A549 treated with dexamethasone at 1 μM for 4 hours (cell line): ENCODE measurements at places on chromosomes 3 and 15. TPM values are rescaled to one million over a fixed set of nuclear protein-coding genes. Genes with fewer than 3 reads are reported as not detected.

Gene FAM81A
- 9.7 to 14.8 TPM (median 13.1 TPM) in 5 replicates for total RNA-seq

Gene C3orf38
- total RNA-seq, result 18.6 to 20.9 TPM (median 20.5 TPM) in 5 replicates

Gene GPR87
- total RNA-seq, result 2.1 to 2.9 TPM (median 2.4 TPM) in 5 replicates

Gene FBXW12
- not detected in 5 replicates for total RNA-seq

Gene CAV3
- 0.06 to 0.18 TPM in 2 of 5 replicates, not detected in the others for total RNA-seq

Gene SEMA4B
- total RNA-seq, result 51.9 to 80.6 TPM (median 71.1 TPM) in 5 replicates

Gene FAM3D
- total RNA-seq, result not detected in 5 replicates

Gene STRIT1
- not detected in 5 replicates for total RNA-seq

Gene KIF15
- total RNA-seq, result 9.2 to 11.4 TPM (median 10.5 TPM) in 5 replicates

Gene CCR4
- total RNA-seq, result 0.04 to 0.05 TPM (median 0.05 TPM) in 4 of 5 replicates, not detected in the other

Gene PRR20G
- total RNA-seq, result 1.8 to 2.6 TPM (median 2.0 TPM) in 5 replicates

Gene CCRL2
- 0.08 to 0.11 TPM (median 0.09 TPM) in 4 of 5 replicates, not detected in the other for total RNA-seq

Gene WNT7A
- total RNA-seq, result 0.04 to 0.08 TPM (median 0.06 TPM) in 5 replicates

Gene SNUPN
- 29.0 to 31.8 TPM (median 30.8 TPM) in 5 replicates for total RNA-seq

Gene IGF2BP2
- total RNA-seq, result 11.4 to 17.1 TPM (median 14.4 TPM) in 5 replicates

Gene ZBBX
- total RNA-seq, result not detected in 5 replicates

Gene TRH
- total RNA-seq, result not detected in 5 replicates

Gene USP3
- 39.9 to 48.4 TPM (median 41.9 TPM) in 5 replicates for total RNA-seq

Gene GOLGA8J
- total RNA-seq, result not detected in 5 replicates

Gene CALML4
- total RNA-seq, result 5.9 to 9.6 TPM (median 8.6 TPM) in 5 replicates

Gene KY
- total RNA-seq, result 0.06 to 0.13 TPM (median 0.09 TPM) in 5 replicates

Gene PDIA5
- 29.1 to 34.4 TPM (median 30.9 TPM) in 5 replicates for total RNA-seq

Gene SCG5
- 1.5 to 2.6 TPM (median 2.2 TPM) in 5 replicates for total RNA-seq

Gene TASOR
- total RNA-seq, result 19.1 to 23.1 TPM (median 21.7 TPM) in 5 replicates

Gene CFAP100
- 0.12 TPM in 1 of 5 replicates, not detected in the others for total RNA-seq

Gene EXD1
- total RNA-seq, result 0.35 TPM in 1 of 5 replicates, not detected in the others

Gene LRTM1
- not detected in 5 replicates for total RNA-seq

Gene SATB1
- total RNA-seq, result 0.05 to 0.16 TPM in 2 of 5 replicates, not detected in the others

Gene FAM107A
- 0.37 to 0.54 TPM (median 0.46 TPM) in 5 replicates for total RNA-seq

Gene SKIL
- 23.5 to 40.8 TPM (median 35.1 TPM) in 5 replicates for total RNA-seq

Gene IMPG2
- 0.01 TPM in 3 of 5 replicates, not detected in the others for total RNA-seq

Gene SKOR1
- total RNA-seq, result 0.05 to 0.08 TPM (median 0.06 TPM) in 4 of 5 replicates, not detected in the other

Gene FSD2
- not detected in 5 replicates for total RNA-seq

Gene NOX5
- total RNA-seq, result 0.10 to 0.34 TPM (median 0.19 TPM) in 5 replicates

Gene TRIM59
- 7.9 to 10.7 TPM (median 8.7 TPM) in 5 replicates for total RNA-seq

Gene SLC27A2
- 28.1 to 40.4 TPM (median 38.5 TPM) in 5 replicates for total RNA-seq
